ENCODE measurements at places on chromosomes 7 and 10.

DNA sequence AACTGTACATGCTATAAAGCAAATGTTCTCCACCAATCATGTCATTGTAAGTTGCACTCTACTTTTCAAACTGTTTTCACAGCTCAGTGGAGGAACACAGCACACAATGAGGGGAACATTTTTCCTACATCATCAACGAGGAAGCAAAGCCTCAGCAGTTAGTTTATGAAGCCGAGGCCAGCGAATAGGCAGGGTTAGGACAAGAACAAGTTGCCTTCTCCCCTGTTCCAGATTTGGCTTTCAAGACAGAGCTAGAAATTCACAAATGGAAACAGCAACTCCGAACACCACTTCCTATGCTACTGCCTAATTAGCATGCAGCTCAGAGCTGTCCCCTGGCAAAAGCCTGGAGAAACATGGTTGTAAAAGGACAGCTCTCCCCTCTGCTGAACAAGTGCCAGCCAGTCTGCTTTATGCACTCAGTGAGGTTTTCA, 19.8 kb downstream of the ITGB8 start:
- no peak for DNase-seq

DNA sequence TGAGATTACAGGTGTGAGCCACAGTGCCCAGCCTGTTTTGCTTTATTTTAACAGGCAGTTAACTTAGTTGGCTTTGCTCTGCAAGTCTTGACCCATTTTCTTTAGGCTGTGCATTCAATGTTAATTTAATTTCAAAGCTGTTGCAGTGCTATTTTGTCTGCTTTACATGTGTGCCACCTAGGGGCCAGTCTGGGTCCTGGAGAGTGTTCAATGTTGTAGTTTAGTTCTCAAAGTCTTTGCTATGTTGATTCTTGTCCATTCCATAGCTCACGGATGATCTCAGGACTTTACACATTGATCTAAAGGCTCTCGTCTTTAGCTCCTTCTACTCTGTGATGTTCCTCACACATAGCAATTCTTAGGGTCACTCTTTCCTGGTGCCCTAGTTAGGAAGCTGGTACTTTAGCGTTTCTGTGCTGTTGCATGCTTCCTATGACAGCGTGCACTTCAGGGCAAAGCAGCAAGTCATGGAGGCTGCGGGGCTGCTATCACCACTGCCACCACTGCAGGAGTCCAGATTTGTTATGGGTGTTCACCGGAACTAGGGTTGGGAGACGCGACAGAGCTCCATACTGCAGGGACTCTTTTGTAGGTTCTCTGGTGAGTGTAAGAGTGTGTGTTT, 16.4 kb upstream of the ABCA13 start:
- DNase-seq = no peak

GRCh38 chr10:122282253-122282671, 11.2 kb downstream of the BTBD16 start:
- no peak for DNase-seq

DNA sequence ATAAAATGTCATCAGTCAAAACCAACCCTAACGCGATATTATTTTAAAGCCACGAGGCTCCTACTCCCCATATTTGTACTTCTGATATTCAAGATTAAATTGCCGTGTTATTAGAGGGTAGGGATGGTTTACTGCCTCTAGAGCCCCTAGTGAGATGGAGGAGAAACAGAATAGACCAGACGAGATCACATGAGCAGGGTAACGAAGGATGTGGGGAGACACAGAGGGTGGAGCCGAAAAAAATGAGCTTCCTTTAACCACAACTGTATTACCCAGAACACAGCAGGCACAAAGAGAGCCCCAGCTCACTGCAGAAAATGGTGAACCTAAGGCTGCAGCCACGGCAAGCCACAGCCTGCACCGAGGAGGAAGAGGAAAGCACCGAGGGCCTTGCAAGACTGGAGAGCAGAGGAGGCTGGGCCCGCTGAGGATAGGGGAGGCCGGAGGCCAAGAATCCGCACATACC, 14.3 kb downstream of the ZC3HAV1 start:
- peak; percentile 86 for DNase-seq

DNA sequence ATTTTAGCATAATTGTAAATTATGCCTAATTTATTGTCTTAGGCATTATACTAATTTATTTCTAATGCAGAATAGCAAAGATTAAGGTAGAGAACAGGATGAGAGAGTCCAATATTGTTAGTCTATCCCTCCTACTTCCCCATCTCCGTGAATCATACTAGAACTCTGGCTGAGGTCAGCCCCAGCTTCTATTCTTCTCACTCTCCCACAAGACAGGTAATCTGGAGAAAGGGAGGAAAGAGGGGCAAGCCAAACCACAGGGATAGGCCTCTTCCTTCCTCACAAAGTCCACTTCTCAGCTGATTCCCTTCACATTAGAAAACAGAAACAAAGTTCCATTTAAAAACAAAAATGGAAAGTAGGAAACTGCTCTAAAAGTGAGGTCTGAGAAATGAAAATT, 117.5 kb upstream of the LAMB4 start:
- no peak for DNase-seq

GRCh38 chr7:68680235-68680872, 917.9 kb upstream of the AUTS2 start:
- DNase-seq = no peak

GRCh38 chr7:29190349-29191045, 4.1 kb upstream of the CHN2 start:
- no peak for DNase-seq

GRCh38 chr10:8830876-8831275, 776.4 kb downstream of the GATA3 start:
- no peak for DNase-seq

DNA sequence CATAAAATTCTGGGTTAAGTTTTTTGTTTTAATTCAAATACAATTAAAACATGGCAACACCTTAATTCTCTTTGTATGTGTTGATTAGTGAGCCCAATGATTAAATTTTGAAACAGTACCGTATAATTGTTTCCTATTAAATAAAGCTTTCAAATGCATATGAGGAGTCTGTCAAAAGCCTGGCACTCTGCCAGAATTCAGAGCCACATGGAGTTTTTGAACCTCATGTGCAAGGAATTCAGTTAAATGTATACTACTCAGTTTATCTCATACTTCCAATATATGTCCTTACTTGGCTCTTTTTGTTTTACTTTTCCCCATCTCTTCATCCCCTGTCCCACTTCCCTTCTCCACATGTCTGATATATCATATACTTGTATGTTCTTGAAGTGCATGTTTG, 165.6 kb upstream of the FAM3C start:
- DNase-seq = no peak

- DNase-seq = no peak
Observed at GRCh38 chr10:74823791-74824183, 2.6 kb upstream of the KAT6B start.

GRCh38 chr7:43010061-43010460, 77.9 kb downstream of the MRPL32 start:
- DNase-seq = no peak

- no peak for DNase-seq
Observed at GRCh38 chr10:71635251-71635866, 84.2 kb downstream of the C10orf105 start.

- DNase-seq = no peak
Observed at GRCh38 chr10:29471544-29471859, 163.3 kb downstream of the SVIL start.

DNA sequence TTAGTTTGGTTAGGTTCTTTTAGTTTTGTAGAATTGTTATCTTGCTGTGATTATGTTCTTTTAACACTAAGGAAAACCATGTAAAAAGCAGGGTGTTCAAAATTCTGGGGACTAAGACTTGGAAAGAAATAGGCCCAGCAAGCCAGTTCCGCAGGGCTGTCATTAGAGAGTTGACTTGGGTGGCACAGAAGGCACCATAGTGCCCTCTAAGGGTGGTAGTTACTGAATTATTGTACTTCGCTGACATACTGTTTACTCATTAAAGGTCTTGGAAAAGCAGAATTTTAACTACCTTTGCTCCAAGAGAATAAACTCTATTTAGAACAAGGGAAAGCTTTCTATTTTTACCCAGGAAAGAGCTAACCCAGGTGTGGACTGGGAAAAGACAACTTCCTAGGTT, 86.5 kb downstream of the OTUD1 start:
- peak; percentile 14 for DNase-seq

GRCh38 chr7:128863433-128863989, 855 bp downstream of the ATP6V1F start:
- DNase-seq = peak; percentile 57

DNA sequence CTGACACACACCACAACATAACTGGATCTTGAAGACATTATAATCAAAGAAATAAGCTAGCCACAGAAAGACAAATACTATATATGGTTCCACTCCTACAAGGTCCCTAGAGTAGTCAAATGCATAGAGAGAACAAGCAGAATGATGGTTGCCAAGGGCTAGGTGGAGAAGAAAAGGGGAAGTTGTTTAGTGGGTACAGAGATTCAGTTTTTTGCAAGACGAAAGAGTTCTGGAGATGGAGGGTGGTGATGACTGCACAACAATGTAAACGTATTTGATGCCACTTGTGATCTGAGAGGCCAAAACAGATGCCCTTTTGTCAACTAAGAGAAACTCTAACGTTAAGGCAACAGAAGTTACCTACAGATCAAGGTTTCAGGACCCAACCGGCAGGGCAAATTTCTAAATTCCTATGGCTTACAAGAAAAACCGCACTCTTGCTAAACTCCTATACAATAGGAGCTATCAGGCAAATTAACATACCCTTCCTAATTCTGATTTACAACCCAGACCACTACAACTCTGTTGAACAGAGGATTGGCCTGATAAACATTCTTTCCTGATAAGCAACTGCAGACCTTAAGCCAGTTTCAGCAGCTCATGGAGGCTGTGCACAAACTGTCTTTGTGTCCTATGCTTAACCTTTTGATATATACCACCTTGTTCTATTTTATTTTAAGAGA, 69.0 kb downstream of the FAM107B start:
- no peak for DNase-seq

DNA sequence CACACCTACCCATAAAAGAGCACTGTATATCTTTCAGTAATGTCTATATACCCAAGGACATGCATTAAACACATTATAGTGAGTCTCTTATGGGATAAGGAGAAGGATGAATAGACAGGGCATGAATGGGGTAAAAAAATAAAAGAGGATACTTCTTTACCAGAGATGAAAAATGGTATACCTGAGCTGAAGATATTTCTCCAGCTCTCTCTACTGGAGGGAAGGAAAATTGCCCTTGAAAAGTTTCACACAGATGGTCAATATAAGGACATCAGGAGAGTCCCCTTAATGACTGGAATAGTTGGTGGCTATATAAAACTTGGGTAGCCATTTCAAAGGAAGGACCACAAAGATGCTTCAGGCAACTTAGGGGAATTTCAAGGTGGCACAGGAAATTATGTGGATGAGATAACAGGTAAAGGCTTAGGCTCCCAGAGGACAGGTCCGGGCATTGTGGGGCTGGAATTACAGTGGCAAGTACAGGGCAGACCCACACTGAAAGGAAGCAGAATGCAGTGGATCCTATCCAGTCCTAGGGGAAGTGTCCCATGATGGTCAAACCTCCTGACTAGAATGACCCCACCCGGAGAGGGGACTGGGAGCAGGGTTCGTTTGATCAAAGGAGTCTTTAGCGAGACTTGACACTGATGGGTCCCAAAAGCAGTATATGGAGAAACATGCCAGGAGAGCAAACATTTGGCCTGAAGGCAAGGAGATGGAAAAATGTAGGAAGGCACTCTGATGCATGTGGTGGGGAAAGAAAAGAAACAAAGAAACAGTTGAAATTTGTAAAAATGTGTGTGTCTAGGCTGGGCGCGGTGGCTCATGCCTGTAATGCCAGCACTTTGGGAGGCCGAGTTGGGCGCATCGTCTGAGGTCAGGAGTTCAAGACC, 35.6 kb downstream of the PLAU start:
- DNase-seq = no peak

DNA sequence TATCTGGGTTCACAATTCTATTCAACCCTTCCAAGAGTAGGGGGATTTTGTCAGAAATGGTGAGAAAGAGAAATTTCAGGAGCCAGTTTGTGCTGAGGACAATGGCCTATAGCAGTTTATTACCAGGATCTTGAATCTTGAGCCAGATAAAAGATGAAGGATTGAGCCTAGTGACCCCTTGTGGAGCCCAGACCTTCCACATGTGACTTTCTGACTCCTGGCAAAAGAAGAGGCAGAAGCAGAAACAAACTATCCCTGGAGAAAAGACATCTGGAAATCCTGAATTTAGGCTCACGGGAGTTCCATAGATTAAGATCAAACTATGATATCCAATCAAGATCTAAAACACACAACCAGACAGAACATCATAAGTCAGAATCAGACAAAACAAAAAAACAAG, 60.9 kb upstream of the CHRM2 start:
- DNase-seq = no peak

- no peak for DNase-seq
Observed at GRCh38 chr10:83248106-83248631, 891.1 kb upstream of the GHITM start.

DNA sequence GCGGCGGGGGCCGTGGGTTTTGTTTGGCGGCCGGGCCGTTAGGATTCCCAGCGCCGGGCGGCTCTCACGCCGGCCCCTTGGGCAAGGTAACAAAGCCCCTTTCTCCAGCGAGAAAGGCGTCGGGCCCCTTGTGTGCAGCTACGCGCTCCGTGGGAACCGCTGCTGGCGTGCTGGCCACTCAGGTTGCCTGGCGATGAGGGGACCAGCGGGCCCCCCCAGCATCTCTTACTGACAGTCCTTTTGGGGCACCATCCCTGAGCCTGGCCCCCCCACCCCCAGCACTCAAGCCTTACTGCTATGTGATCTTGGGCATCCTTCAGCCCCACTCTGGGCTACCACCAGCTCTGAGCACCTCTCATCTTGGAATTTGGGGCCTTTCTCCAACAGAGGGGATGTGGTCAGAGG, 1.8 kb downstream of the LFNG start:
- DNase-seq = no peak

GRCh38 chr7:25552998-25553397, 324.7 kb upstream of the NPVF start:
- no peak for DNase-seq

DNA sequence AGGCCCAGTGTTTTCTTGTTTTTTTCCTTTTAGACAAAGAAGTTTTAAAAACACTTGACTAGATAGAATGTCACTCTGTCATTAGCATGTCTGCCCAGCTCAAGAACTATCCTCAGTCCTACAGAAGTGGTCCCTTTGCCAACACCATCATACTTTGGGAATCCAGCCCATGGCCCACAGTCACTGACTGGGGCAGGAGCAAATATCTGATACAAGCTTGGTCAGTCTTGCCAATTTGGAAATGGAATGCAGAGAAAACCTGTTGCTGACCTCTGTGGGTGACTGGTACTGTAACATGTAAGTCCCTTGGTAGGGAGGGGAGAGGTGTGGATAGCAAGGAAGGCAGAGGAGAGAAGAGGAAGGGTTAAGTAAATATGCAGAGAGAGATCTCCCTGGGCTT, 47.8 kb downstream of the IPMK start:
- no peak for DNase-seq

GRCh38 chr10:96967847-96968246, 135.7 kb downstream of the LCOR start:
- DNase-seq = no peak

- no peak for DNase-seq
Observed at GRCh38 chr10:123870260-123870659, 21.3 kb downstream of the CPXM2 start.

- DNase-seq = no peak
Observed at GRCh38 chr10:74255888-74256357, 104.9 kb downstream of the ADK start.
